ENCODE measurements at places on chromosomes 1 and 21.

DNA sequence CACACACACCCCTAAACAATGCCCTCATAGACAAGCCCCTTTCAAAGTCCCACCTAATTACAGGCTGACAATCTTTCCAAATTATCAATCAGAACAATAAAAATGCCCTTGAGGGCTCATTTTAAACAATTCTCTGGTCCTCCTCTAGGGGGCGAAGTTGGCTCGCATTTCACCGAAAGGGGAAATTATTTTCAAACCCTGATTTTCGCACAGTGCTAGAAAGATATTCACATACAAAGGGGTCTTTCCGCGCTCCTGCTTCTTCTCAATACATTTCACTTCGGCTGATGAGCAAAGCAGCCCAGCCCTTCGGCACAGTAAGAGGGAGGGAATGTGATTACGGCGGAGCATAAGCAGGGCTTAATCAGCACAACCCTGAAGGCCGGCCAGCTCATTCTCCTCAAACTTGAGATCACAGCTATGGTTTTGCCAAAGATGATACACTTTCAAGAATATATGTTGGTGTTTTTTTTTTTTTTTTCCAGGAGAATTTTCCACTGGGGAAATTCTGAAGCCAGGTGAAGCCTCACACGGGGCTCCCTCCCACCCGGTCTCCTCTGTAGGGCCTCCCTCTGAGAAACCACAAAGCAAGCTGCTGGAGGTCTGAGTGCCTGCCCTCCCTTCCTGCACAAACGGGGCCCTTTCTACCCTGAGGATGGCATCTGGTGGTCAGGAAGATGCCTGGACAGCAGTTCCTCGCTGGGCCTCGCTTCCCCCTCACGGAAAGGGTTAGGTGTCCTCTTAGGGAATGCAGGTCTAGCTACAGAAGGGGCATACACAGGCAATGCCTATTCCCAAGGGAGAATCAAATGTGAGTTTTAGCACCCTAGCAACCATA lies 66.9 kb downstream of the GNG12 start:
- DNase-seq: peak; percentile 47

DNA sequence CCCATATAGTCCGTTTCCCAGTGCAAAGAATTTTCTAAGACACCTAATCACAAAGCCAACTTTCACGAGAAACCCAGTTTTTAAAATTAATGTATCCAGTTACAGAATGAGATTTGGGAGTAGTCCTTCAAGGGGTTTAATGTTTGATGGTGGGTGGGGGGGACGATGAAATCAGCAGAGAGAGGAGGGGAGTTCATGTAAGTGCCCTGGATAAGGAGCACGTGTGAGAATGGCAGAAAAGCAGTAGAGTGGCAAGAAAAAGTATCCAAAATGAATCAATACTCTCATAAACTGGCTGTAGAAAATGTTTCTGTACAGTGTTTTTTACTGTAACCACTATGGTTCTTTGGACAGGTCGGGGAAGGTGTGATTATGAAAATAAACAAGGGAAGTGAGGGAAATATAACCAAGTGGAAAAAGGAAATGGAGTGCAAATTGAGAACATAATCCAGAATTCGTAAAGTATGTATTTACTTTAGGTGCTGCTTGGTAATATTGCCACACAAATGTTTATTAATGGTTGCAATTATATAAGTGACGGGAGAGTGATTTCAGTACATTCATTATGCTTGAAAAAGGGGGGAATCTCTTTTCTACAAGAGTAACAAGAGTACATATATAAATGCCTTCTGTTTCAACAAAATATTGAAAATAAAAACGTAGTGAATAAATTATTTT lies 118.7 kb upstream of the RRP15 start:
- DNase-seq: no peak

DNA sequence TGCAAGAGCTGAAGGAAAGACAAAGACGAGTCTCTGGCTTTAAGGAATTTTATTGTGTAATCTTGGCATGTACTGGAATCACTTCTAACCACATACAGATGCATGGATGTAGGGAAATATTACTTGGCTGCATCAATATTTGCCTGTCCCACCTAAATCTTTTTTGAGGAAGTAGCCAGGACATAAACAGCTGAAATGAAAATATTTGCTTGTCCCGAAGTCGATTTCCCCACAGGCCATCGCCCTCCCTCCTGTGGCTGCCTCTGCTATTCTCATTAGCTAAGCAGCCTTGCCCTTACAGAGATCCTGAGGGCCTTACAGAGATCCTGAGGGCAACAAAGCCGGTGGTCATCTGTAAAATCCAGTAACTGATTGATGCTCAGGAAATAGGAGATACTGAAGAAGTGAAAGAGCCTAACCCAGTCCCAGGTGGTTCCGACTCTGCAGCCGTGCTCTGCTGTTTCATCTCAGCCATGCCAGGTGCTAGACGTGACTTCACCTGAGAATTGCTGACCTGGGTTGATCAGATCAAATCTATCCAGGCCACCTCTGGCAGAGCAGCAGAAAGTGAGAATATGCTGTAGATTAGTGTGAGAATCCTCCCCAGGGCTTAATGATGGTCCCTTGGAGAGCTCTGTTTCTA lies 25.5 kb downstream of the MAN1C1 start:
- no peak for DNase-seq

DNA sequence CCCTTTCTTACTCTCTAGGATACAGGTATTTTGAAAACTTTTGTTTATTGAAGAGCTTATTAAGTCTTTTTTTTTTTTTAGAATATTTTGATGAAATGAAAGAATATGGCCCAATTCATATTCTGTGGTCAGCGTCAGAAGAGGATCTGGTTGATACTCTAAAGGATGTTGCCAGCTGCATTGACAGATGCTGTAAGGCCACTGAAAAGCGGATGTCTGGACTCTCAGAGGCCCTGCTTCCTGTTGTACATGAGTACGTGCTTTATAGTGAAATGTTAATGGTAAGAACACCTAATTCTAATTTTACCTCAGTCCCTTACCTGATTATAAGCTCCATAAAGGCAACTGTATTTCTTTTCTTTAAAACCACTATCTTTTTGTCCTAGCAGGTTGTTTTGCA lies 37.1 kb downstream of the SNX7 start:
- no peak for DNase-seq

GRCh38 chr1:106637566-106637965 lies 418.9 kb upstream of the PRMT6 start:
- no peak for DNase-seq

DNA sequence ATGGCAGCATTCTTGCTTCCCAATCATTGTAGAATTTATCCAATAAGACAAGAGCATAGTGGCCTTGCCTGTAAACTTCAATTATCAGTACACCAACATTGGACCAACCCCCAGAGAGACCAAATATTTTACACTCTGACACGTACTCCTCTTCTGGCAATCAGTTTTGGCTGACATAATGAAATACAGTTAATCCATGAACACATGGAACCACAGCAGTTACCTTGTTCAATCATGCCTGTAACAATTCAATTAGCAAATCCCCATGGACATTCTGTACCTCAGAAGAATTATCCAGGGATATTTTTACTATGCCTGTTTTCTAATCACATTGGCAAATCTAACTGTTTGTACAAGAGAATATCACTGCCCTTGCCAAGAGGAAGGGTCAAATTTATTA lies 2162.0 kb downstream of the MRPL39 start:
- DNase-seq: no peak

GRCh38 chr21:36626791-36627190 lies 72.1 kb upstream of the SIM2 start:
- DNase-seq: no peak

DNA sequence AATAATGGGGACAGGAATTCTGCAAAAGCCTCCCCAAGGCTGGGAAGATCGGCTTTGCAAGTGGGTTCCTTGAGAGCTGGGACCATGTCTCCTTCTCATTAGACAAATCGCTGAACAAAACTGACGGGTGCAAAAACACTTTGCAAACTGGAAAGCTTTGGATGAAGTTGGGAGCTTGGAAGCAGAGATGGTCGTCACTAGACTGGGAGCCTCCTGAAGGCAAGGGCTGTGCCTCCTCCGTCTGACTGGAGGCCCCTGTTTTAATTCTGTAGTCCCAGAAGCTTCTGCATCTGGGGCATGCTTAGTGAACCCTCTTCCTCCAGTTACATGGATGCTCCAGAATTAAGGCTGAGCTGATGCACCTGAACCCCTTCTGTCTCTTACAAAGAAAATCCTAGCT lies 82.3 kb upstream of the IFFO2 start:
- DNase-seq: no peak

GRCh38 chr1:31981972-31982371 lies 31.7 kb upstream of the KHDRBS1 start:
- DNase-seq: no peak

GRCh38 chr1:147892731-147893214 lies 9.8 kb upstream of the GJA8 start:
- DNase-seq: peak; percentile 32

DNA sequence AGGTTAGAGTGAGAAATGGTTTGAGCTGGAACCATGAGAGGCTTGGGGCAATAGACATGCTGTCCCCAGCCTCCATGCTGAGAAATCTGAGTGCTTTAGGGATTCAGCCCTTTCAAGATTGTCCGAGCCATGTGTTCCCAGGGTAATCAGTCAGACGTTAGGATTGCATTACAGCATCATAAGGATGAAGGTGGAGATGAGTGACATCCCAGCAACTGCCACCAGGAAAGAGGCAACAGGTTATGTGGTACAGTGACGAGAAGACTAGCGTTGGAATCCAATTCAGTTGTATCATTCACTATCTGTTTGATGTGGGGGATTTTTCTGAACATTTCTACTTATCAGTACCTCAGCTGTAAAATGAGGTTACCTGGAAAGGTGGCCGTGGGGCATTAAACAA lies 1.7 kb downstream of the CAMK1G start:
- no peak for DNase-seq

DNA sequence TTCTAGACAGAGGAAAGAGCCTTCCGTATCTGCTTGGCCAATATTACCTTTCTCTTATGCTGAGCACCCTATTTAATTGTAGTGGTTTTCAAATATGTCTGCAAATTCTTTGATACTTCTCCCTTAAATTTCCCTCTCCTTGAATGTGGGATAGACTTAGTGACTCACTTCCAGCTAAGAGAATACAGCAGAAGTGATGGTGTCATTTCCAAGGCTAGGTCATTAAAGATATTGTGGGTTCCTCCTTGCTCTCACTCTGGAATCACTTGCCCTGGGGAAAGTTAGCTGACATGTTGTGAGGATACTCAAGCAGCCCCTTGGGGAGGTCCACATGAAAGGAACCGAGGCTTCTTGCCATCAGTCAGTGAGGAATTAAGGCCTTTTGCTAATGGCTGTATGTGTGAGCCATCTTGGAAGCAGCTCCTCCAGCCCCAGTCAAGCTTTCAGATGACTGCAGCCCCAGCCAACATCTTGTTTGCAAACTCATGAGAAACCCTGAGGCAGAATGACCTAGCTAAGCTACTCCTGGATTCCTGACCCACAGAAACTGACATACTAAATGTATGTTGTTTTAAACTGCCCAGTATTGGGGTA lies 8.1 kb upstream of the CITED4 start:
- DNase-seq: no peak

GRCh38 chr21:46108827-46109312 lies 11.0 kb downstream of the COL6A2 start:
- DNase-seq: peak; percentile 4

GRCh38 chr1:233281711-233282581 lies 13.6 kb downstream of the PCNX2 start:
- DNase-seq: peak; percentile 21

GRCh38 chr1:171817511-171818265 lies 23.6 kb upstream of the DNM3 start:
- DNase-seq: peak; percentile 62

DNA sequence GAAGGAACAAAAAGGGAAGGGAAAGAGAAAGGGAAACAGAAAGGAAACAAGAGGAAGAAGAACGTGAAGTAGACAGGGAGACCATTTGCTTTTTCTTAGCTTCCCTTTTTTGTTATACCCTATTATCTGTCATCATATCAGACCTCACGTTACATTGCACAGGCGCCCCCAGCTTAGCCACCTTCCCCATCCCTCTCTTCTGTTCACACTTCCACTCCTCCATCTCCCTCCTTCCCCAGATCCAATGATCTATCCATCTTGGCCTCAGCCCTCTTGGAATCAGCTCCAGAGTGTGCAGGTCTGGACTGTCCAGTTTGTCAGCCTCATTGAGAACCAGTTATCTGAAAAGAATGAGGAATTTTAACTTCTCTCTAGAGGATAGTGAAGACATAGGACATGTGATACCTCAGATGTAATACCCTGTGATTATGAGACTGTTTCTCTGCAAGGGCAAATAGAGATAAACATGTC lies 101.1 kb upstream of the ERRFI1 start:
- DNase-seq: no peak

DNA sequence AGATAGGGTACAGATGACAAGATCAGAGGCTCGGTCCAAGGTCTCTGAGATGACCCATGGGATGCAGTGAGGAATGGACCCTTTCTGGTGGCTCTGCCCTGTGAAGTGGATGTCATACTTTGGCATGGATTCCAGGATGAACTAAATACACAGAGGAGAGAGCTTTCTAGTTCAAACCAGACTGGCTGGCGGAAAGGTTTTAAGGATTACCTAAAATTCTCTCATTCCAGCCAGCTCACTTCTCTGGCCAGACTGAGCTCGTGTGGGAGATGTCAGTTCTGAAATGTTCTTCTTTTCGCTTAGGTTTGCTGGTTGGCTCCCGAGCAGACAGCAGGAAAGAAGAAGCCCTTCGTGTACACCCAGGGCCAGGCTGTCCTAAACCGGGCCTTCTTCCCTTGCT lies 6.2 kb downstream of the RNPEP start:
- no peak for DNase-seq

DNA sequence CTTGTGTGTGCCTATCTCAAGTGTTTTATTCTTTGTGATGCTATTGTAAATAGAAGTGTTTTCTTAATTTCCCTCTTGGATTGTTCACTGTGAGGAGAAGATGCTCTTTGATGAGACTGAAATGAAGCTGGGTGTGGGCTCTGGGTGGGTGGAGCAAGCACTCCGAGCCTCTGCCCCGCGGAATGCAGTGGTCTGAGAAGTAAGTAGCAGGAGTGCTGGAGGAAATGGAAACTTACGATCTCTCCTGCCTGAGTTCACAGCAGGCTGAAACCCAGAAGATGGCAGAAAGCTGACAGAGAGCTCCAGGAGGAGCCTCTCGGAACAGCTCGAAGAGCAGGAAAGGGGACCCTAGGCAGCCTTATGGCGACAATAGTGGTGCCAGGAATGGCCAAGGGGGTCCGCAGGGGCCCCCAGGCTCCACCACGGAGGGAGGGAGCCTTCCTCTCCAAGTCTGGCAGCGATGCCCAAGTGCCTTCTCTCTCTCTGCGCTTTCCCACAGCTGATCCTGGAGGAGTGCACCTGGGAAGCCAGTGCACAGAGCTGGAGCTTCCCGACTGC lies 126.8 kb upstream of the COL6A1 start:
- DNase-seq: no peak

Data from stimulated activated naive CD8-positive, alpha-beta T cell treated with anti-CD3 and anti-CD28 coated beads, Interleukin-15, amount 100 ng/mL, for 72 hours (primary cell).